ENCODE measurements at places on chromosomes 1 and 21. TPM values are rescaled to one million over a fixed set of nuclear protein-coding genes. Genes with fewer than 3 reads are reported as not detected.

DNA sequence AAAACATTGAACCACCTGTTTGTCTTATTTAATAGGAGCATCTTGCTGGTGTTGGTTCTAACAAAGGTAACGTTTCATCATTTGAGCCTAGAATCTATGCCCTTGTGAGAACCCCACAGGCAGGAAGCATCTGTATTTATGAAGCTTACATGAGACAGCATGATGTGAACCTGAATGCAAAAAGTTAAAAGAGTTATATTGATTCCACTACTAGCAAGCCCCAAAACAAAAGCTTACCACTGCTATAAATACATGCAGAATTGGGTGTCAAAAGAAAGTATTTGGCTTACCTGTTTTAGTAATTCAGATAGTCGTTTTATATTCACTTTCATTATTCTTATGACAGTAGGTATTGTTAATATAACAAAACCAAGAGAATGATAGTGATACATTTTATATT, 301.2 kb upstream of the ADGRL2 start:
- DNase-seq: no peak

DNA sequence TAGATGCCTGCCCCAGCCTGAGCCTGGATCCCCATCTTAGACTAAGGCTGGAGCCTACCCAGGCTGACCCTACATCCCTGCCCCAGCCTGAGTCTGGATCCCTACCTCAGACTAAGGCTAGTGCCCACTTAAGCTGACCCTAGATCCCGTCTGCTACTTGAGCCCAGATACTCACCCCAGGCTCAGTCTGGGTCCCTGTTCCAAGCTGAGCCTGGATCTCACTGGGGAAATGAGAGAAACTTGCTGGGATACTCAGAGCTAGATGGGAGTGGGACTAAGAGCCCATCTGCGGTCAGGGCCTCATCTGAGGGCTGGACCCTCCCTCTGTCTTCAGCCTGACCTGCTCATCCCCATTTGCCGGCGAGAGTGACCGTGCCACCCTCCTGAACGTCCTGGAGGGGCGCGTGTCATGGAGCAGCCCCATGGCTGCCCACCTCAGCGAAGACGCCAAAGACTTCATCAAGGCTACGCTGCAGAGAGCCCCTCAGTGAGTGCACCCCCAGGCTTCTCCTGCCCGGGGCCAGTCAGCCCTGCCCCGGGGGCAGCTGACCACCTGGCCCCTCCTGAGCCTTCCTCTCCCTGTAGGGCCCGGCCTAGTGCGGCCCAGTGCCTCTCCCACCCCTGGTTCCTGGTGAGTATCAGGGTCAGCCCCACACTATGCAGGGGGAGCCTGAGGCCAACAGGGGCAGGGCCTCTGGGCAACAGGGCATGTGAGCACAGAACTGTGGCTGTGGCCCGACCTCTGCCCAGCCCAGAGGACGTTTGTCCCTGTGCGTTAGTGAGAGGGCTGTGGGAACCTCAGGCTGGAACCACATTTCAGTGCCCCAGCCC, 36.8 kb downstream of the TRIM11 start:
- DNase-seq: no peak

- no peak for DNase-seq
These were observed 16.8 kb upstream of the STMN1 start for GRCh38 chr1:25922971-25923552.

DNA sequence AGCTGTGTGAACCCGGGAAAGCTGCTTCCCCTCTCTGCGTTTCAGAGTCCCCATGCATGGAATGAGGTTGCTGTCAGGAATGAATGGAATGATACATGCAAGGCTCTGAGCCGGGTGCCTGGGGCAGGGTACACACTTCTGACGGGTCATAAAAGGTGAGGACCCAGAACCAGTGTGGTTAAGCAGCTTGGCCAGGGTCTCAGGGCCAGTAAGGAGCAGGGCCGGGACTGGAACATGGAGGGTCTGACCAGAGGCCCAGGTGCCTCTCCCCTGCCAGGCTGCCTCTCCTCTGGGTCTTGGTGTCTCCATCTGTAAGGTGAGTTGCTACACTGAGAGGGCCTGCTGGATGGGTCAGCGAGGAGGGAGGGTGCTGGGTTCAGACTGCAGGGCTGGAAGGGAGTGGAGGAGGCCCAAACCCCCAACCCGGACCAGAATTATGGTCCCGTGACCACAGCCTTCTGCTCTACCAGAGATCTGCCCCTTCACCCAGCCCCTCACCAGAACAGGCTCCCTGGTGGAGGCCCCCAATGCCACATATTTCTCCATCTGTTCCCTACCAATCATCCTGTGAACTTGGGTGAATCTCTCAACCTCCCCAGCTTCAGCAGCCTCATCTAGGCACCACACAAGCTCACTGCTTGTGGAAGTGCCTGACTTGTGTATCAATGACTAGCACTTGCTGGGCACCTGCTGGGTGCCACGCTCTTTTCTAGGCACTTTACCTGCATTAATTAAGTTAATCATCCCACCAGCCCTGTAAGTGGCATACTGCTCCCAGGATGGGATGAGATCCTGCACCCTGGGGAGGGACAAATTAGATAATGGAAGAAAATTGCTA, 16.2 kb upstream of the LRP8 start:
- DNase-seq: no peak

DNA sequence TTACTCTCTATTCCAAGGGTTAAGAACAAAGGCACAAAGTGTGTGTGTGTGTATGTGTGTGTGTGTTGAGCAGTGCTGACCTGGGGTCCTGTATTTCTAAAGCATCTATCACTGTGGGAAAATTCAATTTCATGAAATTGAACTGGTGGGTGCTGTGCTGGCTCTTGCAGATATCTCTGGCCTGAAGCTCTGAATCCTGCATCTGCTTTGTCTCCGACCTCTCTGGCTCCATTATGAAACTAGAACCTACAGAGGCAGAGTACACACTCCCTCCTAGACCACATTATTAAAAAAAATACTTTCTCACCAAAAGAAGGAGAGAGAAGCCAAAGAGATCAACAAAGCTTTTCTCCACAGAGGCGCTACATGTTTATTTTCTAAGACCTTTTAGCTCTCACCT, 88.4 kb upstream of the PDE4B start:
- no peak for DNase-seq

GRCh38 chr1:228198977-228199590, 8.8 kb upstream of the OBSCN start:
- no peak for DNase-seq

- peak; percentile 71 for DNase-seq
These were observed 392.8 kb upstream of the CAMK1G start for GRCh38 chr1:209190591-209191261.

DNA sequence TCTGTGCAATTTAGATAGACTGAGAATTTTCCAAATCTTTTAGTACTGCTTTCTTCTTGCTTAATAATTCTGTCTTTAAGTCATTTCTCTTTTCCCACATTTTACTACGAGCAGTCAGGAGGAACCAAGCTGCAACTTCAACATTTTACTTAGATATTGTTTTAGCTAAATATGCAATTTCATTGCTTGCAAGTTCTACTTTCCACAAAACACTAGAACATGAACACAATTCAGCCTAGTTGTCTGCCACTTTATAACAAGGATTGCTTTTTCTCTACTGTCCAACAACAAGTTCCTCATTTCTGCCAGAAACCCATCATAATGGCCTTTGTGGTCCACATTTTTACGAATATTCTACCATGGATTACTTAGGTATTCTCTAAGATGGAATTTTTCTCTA, 36.6 kb downstream of the SORT1 start:
- DNase-seq: no peak

DNA sequence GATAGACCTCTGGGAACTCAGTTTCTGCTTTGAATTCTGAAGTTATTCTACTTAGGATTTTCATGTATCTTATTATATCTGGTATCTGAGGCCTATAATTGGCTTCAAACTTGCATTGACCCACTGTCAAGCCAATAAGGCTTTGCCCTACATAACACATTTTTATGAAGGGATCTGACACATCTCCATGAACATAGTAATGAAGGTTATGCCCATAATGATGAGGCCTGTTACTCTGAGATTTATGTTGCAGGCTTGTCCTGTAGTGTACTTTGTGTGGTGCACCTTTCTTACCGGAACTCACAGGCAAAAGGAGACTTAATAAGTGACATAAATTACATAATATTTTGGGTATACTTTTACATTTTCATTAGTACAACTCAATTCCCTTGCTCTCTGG, 14.1 kb downstream of the RGL1 start:
- DNase-seq: no peak

- peak; percentile 43 for DNase-seq
These were observed 1.6 kb downstream of the ADAM15 start for GRCh38 chr1:155052439-155053395.

- no peak for DNase-seq
These were observed 229.7 kb upstream of the CACYBP start for GRCh38 chr1:174769961-174770549.

- DNase-seq: peak; percentile 7
These were observed 387.2 kb upstream of the VAMP3 start for GRCh38 chr1:7383671-7384520.

DNA sequence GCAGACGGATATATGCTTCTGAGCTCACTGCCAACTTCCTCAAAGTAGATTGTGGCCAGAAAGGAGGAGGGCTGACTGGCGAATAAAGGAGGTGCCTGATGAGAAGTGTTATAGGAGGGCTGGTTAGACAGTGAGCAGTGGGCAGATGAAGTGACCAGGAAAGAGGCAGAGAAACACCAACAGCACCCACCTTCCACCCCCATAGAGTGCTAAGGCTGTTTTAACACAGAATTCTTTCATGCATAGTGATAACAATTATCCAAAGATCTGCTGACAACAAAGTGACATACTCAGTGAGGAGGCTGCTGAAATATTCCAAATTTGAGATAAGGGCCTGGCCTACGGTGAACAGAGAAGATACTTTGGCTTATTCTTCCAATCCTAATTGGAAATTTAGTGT, 21.2 kb upstream of the MTR start:
- DNase-seq: no peak

DNA sequence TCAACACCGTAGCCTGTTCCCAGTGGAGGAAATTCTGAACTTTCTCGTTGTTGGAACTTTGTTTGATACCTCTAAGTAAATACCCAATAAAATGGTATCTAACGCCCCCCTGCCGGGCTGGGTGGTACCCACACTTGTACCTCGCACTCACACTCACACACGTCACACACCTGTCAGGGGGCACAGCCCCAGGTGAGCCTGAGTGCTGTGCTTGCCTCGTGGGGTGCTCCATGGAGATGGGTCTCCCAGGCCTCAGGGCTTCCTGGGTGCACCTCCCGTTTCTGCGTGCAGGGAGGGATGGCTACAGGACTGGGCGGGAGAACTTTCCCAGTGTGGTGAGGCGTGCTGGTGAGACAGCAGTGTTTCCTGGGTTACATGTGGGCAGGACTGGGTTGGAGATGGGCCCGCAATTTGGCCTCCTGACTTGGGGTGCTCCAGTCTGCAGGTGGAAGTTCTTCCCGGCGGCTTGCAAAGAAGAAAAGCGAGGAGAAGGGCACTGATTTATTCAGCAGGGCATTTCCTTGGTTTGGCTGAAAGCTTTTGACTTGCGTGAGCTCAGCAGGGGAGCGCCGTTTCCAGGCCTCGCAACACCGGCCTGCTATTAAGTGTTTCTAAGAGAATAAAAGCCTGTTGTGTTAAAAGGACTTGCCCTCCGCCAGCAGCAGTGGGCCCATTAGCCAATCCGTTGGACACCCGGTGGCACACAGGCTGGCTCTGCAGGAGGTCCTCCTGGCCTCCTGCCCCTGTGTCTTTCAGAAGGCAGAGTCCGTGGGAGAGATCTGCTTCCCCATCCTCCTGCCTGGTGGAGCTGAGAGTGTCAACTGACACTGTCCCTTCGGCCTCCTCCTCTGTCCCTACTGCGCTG, 79.7 kb downstream of the KIF26B start:
- no peak for DNase-seq

GRCh38 chr1:203632941-203633340, 6.3 kb downstream of the ATP2B4 start:
- DNase-seq: no peak

DNA sequence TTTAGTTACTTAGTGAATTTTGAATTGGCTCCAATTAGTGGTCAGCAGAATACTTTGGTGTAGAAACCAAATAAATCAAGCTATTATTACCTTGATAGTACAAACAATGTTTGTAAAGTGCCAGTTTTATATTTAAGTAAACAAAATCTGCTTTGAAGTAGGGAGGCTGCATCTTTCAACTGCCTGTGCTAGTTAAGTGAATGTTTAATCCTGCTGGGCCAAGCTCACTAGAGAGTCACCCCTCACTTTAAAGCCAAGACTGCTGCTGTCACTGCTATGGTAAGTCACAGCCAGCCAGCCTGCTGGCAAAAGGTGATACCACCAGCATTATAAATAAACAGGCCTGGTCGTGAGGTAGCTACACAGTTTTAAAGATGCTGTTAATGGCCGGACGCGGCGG, 10.3 kb upstream of the CFAP126 start:
- DNase-seq: no peak

The CLK2 gene
- total RNA-seq: 53.6 TPM

The PLEKHN1 gene
- not detected for total RNA-seq

The TRPM2 gene
- total RNA-seq: 1.3 TPM

The NES gene
- 14.0 TPM for total RNA-seq

The PGBD5 gene
- total RNA-seq: under 0.01 TPM

The RGSL1 gene
- not detected for total RNA-seq

The RHBDL2 gene
- total RNA-seq: 24.9 TPM
